Endodermal cell (in vitro differentiated cells): ENCODE measurements at places on chromosomes 3 and 15. TPM values are rescaled to one million over a fixed set of nuclear protein-coding genes. Genes with fewer than 3 reads are reported as not detected.

GRCh38 chr3:102089904-102090720 is 240.8 kb downstream of the NFKBIZ start:
- H3K27me3 ChIP-seq, result no peaks in the 10 kb centered on the region
- H3K4me3 ChIP-seq, result no peak overlapping the region
- no peaks in the 10 kb centered on the region for H3K4me1 ChIP-seq
- no peak for DNase-seq
- no peaks in the 10 kb centered on the region for H3K36me3 ChIP-seq

- H3K4me3 ChIP-seq, result no peak overlapping the region
- no peaks in the 10 kb centered on the region for H3K27me3 ChIP-seq
- no peaks in the 10 kb centered on the region for H3K4me1 ChIP-seq
- H3K36me3 ChIP-seq, result no peaks in the 10 kb centered on the region
- no peak for DNase-seq
- no peak overlapping the region for H3K27ac ChIP-seq
Observed at GRCh38 chr3:12336099-12336498, 47.2 kb downstream of the PPARG start.

- DNase-seq, result no peak
- no peaks in the 10 kb centered on the region for H3K4me1 ChIP-seq
- H3K27ac ChIP-seq, result no peak overlapping the region
Observed at GRCh38 chr15:34373951-34374350, 7.0 kb upstream of the LPCAT4 start.

- H3K27ac ChIP-seq, result no peak overlapping the region
- no peak for DNase-seq
- no peak overlapping the region for H3K4me3 ChIP-seq
- H3K27me3 ChIP-seq, result no peaks in the 10 kb centered on the region
Observed at GRCh38 chr3:151169262-151169947, 33.6 kb downstream of the GPR171 start.

DNA sequence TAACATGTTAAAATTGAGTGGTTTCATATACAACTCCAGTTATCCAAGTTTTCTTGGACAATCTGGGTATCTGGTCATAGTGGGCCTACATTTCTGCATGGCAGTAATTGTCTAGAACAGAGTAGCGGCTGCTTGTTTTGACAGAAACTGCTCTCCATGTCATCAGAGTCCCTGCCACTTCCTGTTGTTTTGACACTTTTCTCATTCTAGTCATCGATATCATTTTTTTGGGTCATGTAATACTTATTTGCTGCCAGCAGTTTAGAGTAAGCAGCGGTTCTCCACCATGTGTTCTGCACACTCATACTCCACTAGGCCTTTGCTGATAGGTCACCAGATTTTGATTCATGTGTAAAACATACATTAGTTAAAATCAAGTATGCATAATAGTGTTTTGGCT is 81.5 kb downstream of the SLC25A26 start:
- H3K4me1 ChIP-seq, result no peaks in the 10 kb centered on the region
- H3K27me3 ChIP-seq, result no peaks in the 10 kb centered on the region
- no peak for DNase-seq
- no peaks in the 10 kb centered on the region for H3K36me3 ChIP-seq
- H3K27ac ChIP-seq, result no peak overlapping the region
- H3K4me3 ChIP-seq, result no peak overlapping the region

GRCh38 chr3:151969026-151969642 is 95.7 kb downstream of the SUCNR1 start:
- DNase-seq, result no peak
- peaks cover 7% of the 10 kb centered on the region for H3K4me1 ChIP-seq
- H3K27me3 ChIP-seq, result no peaks in the 10 kb centered on the region
- H3K27ac ChIP-seq, result no peak overlapping the region

- no peaks in the 10 kb centered on the region for H3K4me1 ChIP-seq
- no peaks in the 10 kb centered on the region for H3K36me3 ChIP-seq
- no peaks in the 10 kb centered on the region for H3K27me3 ChIP-seq
- no peak for DNase-seq
- H3K4me3 ChIP-seq, result no peak overlapping the region
Observed at GRCh38 chr3:120839120-120839519, 68.9 kb upstream of the STXBP5L start.

DNA sequence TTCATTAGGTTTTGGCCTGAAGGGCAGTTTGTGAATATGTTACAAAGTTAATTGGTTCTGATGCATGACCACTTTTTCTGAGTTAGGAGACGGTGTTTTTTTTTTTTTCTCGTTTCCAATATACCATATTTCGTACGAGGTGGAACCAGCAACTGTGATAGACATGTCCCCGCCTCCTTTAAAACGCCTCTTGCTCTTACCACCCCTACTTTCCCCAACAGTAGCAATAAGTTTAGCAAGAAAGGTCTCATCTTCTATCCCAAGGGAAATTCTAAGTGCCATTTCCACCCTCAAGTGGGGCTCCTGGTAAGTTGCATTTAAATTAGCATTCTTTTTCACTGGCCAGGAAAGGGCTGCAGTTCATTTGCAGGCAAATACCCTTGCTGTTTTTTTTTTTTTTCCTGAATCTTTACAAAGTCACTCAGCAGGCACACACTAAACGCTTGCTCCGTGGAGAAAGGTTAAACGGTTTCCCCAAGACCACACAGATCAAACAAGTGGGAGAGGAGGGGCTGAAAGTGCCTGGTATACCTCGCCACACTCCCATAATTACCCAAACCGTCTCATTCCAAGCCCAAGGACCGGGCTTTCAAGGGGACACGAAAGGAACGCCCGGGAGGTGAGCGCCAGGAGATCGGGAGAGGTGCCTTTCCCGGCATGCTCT is 39.5 kb upstream of the MGA start:
- peaks cover 17% of the 10 kb centered on the region for H3K27me3 ChIP-seq
- H3K36me3 ChIP-seq, result no peaks in the 10 kb centered on the region
- no peaks in the 10 kb centered on the region for H3K4me1 ChIP-seq
- no peak for DNase-seq

DNA sequence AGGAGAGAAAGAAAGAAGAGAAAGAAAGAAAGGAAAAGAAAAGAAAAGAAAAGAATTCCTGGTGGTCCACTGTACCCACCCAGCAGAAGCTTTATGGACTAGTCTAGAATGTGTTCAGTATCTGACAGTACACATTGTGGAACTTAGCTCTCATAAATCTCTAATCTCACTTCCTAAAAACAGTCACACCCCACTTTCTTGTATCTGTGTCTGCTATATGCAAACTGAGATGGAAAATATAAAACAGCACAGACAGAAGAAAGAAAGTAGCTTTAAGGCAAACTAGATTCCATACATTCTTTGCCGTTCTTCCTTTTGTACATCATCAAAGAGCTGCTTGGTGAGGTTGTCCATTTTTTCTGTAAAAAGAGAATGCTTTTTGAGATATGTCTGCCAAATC is 41.1 kb upstream of the GNB5 start:
- DNase-seq, result no peak
- H3K27me3 ChIP-seq, result no peaks in the 10 kb centered on the region
- no peak overlapping the region for H3K4me3 ChIP-seq
- H3K36me3 ChIP-seq, result peaks cover 18% of the 10 kb centered on the region

- no peaks in the 10 kb centered on the region for H3K4me1 ChIP-seq
- H3K36me3 ChIP-seq, result peaks cover 56% of the 10 kb centered on the region
- H3K27ac ChIP-seq, result no peak overlapping the region
- no peaks in the 10 kb centered on the region for H3K27me3 ChIP-seq
Observed at GRCh38 chr3:14169871-14170270, 8.5 kb downstream of the XPC start.

GRCh38 chr3:146550743-146551510 is 6.5 kb upstream of the PLSCR1 start:
- H3K4me1 ChIP-seq, result no peaks in the 10 kb centered on the region
- DNase-seq, result no peak
- H3K27me3 ChIP-seq, result no peaks in the 10 kb centered on the region
- H3K27ac ChIP-seq, result no peak overlapping the region

The IMPG2 gene
- total RNA-seq, result 0.07 to 0.21 TPM (median 0.18 TPM) in 3 replicates

The TJP1 gene
- total RNA-seq, result 84.0 to 131 TPM (median 131 TPM) in 3 replicates

- DNase-seq, result no peak
- H3K36me3 ChIP-seq, result no peaks in the 10 kb centered on the region
- H3K27ac ChIP-seq, result no peak overlapping the region
- no peaks in the 10 kb centered on the region for H3K27me3 ChIP-seq
- no peaks in the 10 kb centered on the region for H3K4me1 ChIP-seq
Observed at GRCh38 chr3:66836363-66837152, 161.5 kb upstream of the KBTBD8 start.

The ANKUB1 gene
- total RNA-seq, result not detected in 3 replicates

The ZBTB47 gene
- 4.2 and 4.6 TPM in 2 replicates for total RNA-seq

GRCh38 chr3:171749124-171749523 is 61.2 kb downstream of the PLD1 start:
- no peaks in the 10 kb centered on the region for H3K4me1 ChIP-seq
- H3K4me3 ChIP-seq, result no peak overlapping the region
- DNase-seq, result no peak
- no peak overlapping the region for H3K27ac ChIP-seq
- no peaks in the 10 kb centered on the region for H3K27me3 ChIP-seq

The CPLX3 gene
- total RNA-seq, result 0.63 TPM in 1 of 3 replicates, not detected in the others

GRCh38 chr3:29456901-29457300 is 176.0 kb downstream of the RBMS3 start:
- H3K27ac ChIP-seq, result no peak overlapping the region
- no peaks in the 10 kb centered on the region for H3K4me1 ChIP-seq
- no peaks in the 10 kb centered on the region for H3K27me3 ChIP-seq
- no peaks in the 10 kb centered on the region for H3K36me3 ChIP-seq
- no peak overlapping the region for H3K4me3 ChIP-seq
- no peak for DNase-seq

DNA sequence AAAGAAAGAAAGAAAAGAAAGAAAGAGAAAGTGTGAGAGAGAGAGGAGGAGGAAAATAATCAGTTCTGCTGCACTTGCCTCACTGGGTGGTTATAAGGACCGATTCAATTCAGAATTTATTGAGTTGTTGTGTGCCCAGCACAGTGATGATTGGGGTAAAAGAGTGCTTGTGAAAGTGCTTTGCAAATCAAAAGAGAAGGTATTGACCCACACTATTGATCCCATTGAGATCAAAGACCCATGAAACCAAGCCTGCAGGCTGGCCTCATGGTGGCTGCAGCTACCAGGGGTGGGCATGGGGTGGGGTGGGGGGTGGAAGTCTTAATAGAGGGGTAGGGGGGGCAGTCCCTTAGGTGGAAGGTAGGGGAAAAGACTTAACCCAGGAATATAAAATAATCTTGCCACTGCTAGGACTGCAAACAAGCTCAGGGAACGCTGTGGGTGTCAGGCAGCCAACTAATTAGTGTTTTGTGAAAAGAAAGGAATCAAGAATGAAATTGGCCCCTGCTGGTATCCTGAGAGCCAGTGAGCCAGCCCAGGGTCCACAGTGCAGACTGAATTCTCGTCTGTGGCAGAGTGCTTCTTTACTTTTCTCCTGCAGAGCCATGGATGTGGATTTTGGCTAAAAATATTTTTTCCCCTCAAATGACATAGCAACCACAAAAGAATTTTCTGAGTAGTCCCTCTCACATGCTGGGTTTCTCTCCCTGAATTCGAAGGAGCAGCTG is 34.2 kb downstream of the CLEC3B start:
- H3K27ac ChIP-seq, result no peak overlapping the region
- peaks cover 17% of the 10 kb centered on the region for H3K4me1 ChIP-seq
- no peak overlapping the region for H3K4me3 ChIP-seq
- DNase-seq, result peak; percentile 64
- H3K36me3 ChIP-seq, result no peaks in the 10 kb centered on the region
- no peaks in the 10 kb centered on the region for H3K27me3 ChIP-seq

The CLDN1 gene
- 8.7 to 61.2 TPM (median 9.2 TPM) in 3 replicates for total RNA-seq

The DNAH12 gene
- total RNA-seq, result 0.68 to 2.2 TPM (median 2.0 TPM) in 3 replicates

DNA sequence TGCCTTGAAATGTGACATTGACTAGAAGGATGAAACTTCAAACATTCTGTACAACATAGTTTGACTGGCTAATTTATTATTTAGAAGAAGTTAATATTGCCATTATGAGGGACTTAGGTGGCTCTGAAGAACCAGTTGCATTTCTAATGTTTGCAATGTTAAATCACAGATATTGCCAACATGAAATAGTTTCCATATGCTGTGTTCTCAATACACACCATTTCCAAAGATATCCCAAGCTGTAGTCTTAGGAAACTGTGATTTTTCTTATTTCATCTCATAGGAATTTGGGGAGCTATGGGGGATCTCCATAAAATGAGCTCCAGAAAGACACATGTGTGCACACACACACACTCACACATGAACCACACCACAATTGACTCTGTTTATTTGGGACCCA is 36.3 kb downstream of the ALG1L2 start:
- no peak overlapping the region for H3K4me3 ChIP-seq
- DNase-seq, result no peak
- no peaks in the 10 kb centered on the region for H3K36me3 ChIP-seq
- no peaks in the 10 kb centered on the region for H3K4me1 ChIP-seq
- H3K27ac ChIP-seq, result no peak overlapping the region

- no peaks in the 10 kb centered on the region for H3K27me3 ChIP-seq
- H3K4me3 ChIP-seq, result no peak overlapping the region
- H3K36me3 ChIP-seq, result no peaks in the 10 kb centered on the region
- DNase-seq, result no peak
- H3K4me1 ChIP-seq, result peaks cover 14% of the 10 kb centered on the region
Observed at GRCh38 chr3:64213224-64213878, 11.9 kb downstream of the PRICKLE2 start.

DNA sequence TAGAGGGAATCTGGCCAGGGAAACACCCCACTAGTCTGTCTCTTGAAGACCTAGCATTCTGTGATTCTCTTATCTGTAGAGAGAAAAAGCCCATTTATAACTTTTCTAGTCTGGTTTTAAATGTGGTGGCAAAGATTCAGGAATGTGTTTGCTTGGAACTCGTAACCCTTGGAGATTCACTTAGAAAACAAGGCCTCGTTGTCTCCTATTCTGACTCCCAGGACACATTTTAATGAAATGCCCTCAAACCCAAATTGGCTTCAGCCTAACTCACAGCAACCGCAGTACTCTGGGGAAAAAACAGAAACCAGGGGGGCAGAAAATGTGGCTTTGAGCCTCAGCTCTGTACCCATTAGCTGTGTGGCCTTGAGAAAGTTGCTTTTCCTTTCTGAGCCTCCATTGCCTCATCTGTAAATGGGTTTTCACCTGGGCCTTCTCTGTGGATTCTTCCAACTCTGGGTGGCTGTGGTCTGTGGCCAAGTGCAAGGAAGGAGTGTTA is 36.5 kb downstream of the RPLP1 start:
- H3K36me3 ChIP-seq, result no peaks in the 10 kb centered on the region
- no peak for DNase-seq
- H3K27ac ChIP-seq, result no peak overlapping the region
- H3K4me3 ChIP-seq, result no peak overlapping the region
- peaks cover 53% of the 10 kb centered on the region for H3K27me3 ChIP-seq
- no peaks in the 10 kb centered on the region for H3K4me1 ChIP-seq

GRCh38 chr3:52707585-52707984 is 1.7 kb downstream of the SPCS1 start:
- H3K36me3 ChIP-seq, result peaks cover 38% of the 10 kb centered on the region
- no peaks in the 10 kb centered on the region for H3K4me1 ChIP-seq
- no peak for DNase-seq

DNA sequence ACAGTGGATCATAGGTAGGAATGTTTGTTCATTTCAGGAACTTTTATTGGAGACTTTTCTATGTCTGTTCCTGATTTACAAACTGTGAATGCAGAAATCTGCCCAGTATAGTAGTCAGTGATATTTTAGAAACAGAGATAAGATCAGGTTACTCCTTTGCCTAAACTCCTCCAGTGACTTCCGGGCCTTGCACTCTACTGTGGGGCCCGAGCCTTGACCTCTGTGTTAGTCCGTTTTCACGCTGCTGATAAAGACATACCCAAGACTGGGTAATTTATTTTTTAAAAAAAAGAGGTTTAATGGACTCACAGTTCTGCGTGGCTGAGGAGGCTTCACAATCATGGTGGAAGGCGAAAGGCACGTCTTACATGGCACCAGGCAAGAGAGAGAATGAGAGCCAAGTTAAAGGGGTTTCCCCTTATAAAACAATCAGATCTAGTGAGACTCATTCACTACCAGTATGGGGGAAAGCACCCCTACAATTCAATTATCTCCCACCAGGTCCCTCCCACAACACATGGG is 127.1 kb downstream of the DNAJB8 start:
- no peaks in the 10 kb centered on the region for H3K4me1 ChIP-seq
- no peak overlapping the region for H3K27ac ChIP-seq
- H3K27me3 ChIP-seq, result no peaks in the 10 kb centered on the region
- no peak overlapping the region for H3K4me3 ChIP-seq
- no peaks in the 10 kb centered on the region for H3K36me3 ChIP-seq
- no peak for DNase-seq
